ENCODE measurements at places on chromosomes 5 and 9. TPM values are rescaled to one million over a fixed set of nuclear protein-coding genes. Genes with fewer than 3 reads are reported as not detected.

The SMIM33 gene
- not detected for total RNA-seq

The RASA1 gene
- 23.5 TPM for total RNA-seq

GRCh38 chr5:170423692-170424091 is 34.5 kb upstream of the KCNMB1 start:
- DNase-seq: no peak

GRCh38 chr5:167804512-167805220 is 486.8 kb upstream of the WWC1 start:
- DNase-seq: no peak

GRCh38 chr5:93810780-93811179 is 69.4 kb upstream of the POU5F2 start:
- DNase-seq: no peak

- no peak for DNase-seq
Measured at GRCh38 chr5:132310141-132310834, 16.1 kb downstream of the SLC22A4 start.

DNA sequence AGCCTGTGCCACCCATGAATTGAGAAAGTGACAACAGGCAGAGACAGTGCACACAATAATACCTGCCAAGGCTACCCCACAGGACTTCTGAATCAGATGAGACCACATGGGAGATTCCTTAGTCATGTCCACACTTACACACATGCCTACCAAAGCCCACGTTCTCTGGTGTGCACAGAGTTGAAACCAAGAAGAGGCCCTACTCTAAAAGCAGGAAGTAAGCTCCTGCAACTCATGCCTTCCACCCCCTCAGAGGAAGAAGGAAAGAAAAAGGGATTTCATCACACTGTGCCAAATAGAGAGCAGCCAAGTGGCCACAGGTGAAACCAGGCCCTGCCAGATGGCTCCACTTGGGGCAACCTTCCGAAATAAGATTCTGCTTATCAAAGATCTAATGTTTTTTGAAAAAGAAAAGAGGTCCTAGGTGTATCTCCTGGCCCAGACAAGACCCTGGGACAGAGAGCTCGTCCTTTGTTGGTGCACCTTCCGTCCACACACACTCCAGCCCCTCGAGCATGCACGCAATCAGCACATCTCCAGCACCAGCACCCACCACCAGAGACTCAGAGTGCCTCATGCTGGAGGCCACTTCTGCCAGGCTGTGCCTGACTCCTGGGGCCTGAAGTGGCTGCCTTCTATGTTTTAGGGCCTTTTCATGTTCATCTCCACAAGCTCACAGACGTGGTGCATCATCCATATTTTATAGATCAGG is 114.6 kb upstream of the SPOCK1 start:
- DNase-seq: no peak

- DNase-seq: no peak
Measured at GRCh38 chr5:146645342-146645741, 129.4 kb upstream of the GPR151 start.

DNA sequence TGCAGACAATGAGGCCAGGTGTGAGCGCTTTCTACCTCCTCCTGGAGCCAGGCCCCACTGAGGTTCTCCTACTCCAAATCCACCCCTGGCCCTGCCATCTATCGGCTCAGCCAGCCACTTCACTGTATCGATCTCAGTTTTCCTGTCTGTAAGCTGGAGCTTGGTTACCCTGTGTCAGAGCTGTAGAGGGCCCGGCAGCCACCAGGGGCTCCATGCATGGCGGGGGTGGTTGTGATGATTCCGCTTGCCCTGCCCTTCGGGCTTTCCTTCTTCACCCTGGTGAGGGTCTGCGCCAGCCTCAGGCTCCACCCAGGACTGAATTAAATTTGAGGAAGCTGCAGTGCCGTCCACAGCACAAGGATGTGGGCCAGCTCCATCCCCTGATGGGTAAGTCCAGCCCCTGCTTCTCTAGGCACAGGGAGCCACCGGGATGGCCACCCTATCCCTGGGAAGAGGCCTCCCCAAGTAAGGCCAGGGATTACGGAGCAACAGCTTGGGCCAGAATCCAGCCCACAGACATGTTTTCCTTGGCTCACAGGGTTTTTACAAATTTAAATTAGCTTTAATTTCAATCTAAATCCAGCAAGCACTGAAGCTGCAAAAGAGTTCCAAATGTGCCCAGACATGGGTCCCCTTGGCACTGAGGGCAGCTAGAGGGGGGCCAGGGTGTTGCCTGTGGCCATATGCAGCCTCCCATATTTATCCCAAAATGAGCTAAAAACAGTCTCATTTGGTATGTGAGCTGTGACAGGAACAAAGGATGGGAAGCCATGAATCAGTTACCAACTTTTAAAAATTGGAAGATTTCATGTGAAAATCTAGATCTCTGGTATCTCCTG is 89.1 kb upstream of the FBXW11 start:
- no peak for DNase-seq

- DNase-seq: no peak
Measured at GRCh38 chr9:122538757-122539156, 11.7 kb upstream of the OR1N1 start.

- DNase-seq: no peak
Measured at GRCh38 chr5:126953640-126954039, 76.7 kb downstream of the MARCHF3 start.

All from mesenteric fat pad (tissue), 1 donor.